Kidney epithelial cell (primary cell): ENCODE measurements at places on chromosomes 5 and 9. TPM values are rescaled to one million over a fixed set of nuclear protein-coding genes. Genes with fewer than 3 reads are reported as not detected.

DNA sequence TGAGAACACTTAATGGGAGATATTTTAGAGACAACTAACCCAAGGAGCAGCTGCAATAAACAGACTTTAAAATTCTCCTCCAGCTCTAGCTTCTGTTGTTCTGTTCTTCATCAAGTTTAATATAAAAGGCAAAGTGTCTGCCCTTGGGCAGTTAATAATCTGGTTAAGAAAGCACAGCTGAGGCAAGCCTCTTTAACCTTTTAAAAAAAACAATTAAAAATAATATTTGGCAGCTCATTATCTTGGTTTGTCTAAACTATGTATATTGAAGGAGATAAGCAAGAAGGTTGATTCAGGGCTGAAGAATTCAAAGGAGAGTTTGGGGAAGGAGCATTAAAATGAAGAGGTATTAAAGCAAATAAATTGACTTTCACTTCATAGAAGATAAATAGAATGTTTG lies 75.4 kb downstream of the TSSK1B start:
- no peak for DNase-seq

Gene MYOZ3
- 1.5 and 4.6 TPM in 2 replicates for total RNA-seq

DNA sequence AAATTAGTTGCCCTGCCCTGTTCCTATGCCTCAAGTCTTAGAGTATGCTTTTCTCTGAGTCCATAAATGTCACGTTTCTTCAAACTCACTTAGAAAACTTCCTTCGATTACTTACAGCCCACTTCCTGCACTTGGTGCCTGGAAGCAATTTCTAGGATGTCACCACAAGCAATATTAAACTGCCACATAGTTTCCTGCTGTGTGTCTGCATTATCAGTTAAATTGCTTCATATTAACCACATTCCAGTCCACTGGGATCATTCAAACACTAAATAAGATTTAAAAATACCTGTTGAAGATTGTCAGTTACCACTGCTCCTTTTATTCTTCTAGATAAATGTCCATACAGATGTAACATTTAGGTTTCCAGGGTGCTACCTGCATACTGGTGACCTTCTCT lies 4.1 kb downstream of the DENND1A start:
- no peak for DNase-seq

Gene IFNE
- total RNA-seq, result 0.34 and 1.0 TPM in 2 replicates

Gene PCDHB10
- total RNA-seq, result 1.6 and 3.4 TPM in 2 replicates

- no peak for DNase-seq
Measured at GRCh38 chr5:78858364-78858763, 126.7 kb downstream of the ARSB start.

- no peak for DNase-seq
Measured at GRCh38 chr5:533243-533954, 9.2 kb upstream of the SLC9A3 start.

GRCh38 chr9:133387680-133388079 lies 11.5 kb downstream of the STKLD1 start:
- DNase-seq, result no peak

Gene GMCL2
- total RNA-seq, result not detected in 2 replicates

Gene BRINP1
- 0.29 and 0.82 TPM in 2 replicates for total RNA-seq

DNA sequence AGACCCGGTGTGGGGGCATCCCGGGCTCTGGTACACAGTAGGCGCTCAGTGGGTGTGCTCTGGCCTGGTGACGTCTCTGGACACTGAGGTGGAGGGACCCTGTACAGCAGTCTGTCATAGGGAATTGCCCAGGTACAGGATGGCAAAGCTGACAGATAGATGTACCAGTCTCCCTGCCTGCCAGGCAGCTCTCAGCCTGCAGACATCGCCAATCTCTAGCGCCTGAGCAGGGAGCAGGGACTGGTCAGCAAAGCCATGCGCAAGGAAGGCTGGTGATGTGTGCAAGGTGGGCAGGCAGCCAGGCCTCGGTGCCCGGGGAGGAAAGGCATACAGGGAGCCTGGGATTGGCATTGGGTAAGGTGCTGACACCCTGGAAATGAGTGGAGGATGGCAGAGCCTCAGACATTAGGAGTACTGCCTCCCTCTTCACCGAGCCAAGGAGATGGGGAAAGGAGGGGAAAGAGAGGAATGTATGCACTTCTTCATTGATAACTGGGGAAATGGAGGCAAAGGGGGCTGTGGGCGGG lies 33.9 kb upstream of the BRD3 start:
- no peak for DNase-seq

- DNase-seq, result no peak
Measured at GRCh38 chr5:33180900-33181299, 259.9 kb upstream of the TARS1 start.

DNA sequence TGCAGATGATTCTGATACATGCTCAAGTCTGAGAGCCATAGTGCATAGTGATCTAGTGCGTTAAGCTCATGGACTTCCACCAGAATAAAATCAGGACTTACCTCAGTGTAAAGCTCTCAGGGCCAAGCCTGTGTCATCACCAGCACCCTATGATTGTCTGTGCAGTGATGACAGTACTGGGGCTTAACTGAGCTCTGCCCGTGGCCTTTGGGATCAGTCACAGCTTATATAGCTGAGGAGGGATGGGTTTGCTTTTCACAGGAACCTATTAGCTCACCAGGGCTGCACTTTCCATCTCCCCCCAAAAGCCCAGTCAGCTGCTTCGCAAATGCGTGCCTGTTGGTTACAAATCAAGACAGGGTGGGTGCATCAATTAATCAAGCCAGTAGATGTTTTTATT lies 246.9 kb downstream of the NR3C1 start:
- DNase-seq, result no peak

Gene ELP1
- total RNA-seq, result 24.7 and 28.1 TPM in 2 replicates

- peak; percentile 84 for DNase-seq
Measured at GRCh38 chr9:85743275-85744128, 1.7 kb upstream of the AGTPBP1 start.

Gene LVRN
- under 0.01 TPM in 1 of 2 replicates, not detected in the other for total RNA-seq

- no peak for DNase-seq
Measured at GRCh38 chr5:176654856-176655255, 7.6 kb downstream of the TSPAN17 start.

DNA sequence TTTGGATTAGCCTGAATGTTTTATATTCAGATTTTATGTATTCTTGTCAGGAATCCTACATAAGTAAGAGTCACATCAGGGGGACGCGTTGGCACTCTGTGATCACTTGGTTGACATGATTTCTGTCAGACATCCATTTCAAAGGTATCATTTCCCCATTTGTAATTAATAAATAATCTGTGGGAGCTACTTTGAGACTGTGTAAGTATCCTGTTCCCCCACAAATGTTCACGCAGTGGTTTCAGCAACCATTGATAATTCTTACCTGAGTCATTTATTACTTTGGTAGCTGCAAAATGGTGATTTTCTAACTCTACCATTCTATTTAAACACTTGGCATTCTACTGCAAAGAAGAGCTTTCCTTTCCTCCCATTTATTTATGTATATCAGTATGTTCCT lies 56.9 kb upstream of the TBC1D2 start:
- no peak for DNase-seq

- DNase-seq, result no peak
Measured at GRCh38 chr5:171702135-171702770, 83.4 kb upstream of the SMIM23 start.

GRCh38 chr9:113650207-113651131 lies 186.9 kb downstream of the RGS3 start:
- DNase-seq, result no peak

DNA sequence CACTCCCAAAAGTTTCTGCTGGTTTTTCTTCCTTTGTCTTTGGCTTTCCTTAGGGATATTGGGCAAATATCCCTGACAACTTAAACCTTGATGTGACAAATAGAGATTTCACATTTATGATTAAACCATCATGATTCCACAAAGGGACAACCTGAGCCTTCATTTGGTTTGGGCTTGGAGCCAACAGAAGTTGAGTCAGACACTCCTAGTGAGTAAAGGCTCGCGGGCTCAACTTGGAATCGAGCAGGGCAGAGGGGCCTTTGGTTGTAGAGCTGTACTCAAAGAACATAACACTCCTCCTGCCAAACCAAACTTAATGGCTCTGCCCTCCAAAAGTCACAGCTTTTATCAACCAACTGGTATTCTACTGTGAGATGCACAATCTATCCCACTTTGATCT lies 290.2 kb upstream of the MAP3K1 start:
- DNase-seq, result no peak

Gene ZBED3
- 6.0 and 9.8 TPM in 2 replicates for total RNA-seq

GRCh38 chr9:37029776-37030610 lies 4.1 kb downstream of the PAX5 start:
- DNase-seq, result no peak

Gene ADAMTSL1
- total RNA-seq, result 0.08 and 0.62 TPM in 2 replicates

- DNase-seq, result no peak
Measured at GRCh38 chr5:134086225-134086942, 28.1 kb upstream of the TCF7 start.

Gene UGT3A1
- total RNA-seq, result 0.21 and 0.38 TPM in 2 replicates

DNA sequence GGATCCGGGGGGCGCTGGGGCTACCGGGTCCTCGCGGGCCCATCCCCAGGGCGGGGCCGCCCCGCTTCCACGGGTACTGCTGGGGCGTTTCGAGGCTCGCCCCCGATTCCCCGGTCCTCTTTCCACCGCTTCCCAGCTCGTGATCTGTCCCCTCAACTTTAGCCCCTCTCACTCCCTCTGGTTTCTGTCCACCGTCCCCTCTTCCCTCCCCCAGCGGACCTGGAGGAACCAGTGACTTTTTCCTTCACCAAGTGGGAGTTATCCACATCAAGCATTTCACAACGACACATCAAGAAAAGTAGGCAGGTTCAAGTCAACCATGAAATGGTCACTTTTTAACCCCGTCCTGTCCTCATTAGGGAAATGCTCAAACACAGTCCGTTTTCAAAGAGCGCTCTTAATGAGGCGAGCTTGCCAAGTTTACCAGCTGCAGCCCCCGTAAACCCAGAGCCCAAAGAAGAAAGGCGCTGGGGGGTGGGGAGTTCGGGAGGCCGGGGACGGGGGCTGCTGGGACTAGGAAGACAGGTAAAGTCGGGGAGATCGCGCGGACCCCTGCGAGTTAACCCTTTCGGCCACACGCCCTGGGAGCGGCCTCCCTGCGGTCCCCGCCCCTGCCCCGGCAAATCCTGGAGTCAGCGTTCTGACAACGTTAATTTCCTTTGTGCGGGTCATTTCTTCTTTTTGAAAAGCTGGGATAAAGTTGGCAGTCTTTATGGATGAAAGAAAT lies 2.1 kb upstream of the NFIB start:
- DNase-seq, result no peak

Gene ZNF608
- 50.2 and 67.7 TPM in 2 replicates for total RNA-seq

DNA sequence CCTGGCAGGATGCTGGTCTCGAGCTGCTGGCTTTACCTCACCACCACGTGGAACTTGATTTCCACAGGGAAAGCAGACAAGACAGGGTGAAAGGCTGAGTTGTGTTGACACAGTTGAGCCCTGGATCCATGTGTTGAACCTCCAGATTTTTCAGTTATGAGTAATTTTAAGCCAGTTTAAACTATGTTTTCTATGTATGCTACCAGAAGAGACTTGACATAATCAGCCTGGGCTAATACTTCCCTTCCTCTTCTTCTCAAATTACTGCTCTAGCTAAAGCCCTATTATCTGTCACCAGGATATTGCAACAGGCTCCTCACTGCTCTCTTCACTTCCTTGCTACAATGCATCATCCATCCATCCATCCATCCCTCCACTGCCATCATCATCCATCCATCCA lies 12.0 kb upstream of the PHYKPL start:
- no peak for DNase-seq

DNA sequence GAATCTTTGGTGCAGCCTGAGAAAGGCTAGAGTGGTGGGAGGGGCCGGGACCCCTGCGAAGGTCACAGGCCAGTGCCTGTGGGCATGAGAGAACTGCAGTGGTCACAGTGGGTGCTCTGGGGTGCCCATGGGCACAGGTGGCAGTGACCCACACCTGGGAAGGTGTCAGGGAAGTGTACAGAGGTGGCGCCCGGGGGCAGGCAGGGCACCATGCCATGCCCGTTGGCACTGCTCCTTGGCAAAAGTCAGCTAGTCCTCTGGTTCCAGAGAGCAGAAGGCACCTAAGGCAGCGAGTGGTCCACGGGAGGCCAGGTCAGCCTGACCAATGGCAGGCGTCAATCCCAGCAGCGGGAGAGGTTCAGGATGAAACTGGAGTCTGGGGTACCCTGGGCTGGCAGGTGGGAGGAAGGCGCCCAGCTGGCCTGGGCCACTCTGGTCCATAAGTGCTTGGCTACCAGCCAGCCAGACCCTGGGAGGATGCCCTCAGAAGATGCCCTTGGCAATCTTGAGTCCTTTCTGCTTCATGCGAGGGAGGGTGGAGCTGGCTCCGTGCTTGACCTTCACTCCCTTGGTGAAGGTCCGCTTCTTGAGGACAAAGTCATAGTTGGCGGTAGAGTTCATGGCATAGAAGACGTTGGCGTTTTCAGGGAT lies 22.8 kb downstream of the RALGDS start:
- no peak for DNase-seq

Gene OTULINL
- total RNA-seq, result 1.0 and 1.8 TPM in 2 replicates

- DNase-seq, result no peak
Measured at GRCh38 chr9:18826248-18826647, 206.8 kb downstream of the SAXO1 start.

GRCh38 chr5:177330991-177331842 lies 19.5 kb upstream of the MXD3 start:
- DNase-seq, result no peak

GRCh38 chr5:41127967-41128690 lies 57.0 kb upstream of the MROH2B start:
- no peak for DNase-seq

Gene FAM219A
- total RNA-seq, result 14.7 and 16.8 TPM in 2 replicates

Gene PAEP
- 0.21 TPM in 1 of 2 replicates, not detected in the other for total RNA-seq

DNA sequence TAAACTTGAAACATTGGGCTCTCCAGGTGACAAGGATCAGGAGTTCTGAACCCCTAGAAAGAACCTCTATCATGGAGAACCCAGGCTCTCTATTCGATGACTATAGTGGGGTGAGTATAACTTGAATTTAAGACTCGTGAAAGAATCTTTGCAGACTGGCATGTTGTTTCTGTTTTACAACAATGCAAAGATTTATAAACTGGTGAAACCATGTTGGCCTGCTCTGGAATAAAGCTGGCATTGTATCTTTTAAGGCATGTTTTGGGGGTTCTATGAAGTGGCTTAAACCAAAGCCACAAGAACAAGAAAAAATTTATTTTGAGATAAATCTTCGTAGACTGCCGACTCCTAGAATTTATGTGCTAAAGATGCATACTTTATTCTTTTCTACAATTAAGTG lies 9.8 kb upstream of the GDNF start:
- no peak for DNase-seq

DNA sequence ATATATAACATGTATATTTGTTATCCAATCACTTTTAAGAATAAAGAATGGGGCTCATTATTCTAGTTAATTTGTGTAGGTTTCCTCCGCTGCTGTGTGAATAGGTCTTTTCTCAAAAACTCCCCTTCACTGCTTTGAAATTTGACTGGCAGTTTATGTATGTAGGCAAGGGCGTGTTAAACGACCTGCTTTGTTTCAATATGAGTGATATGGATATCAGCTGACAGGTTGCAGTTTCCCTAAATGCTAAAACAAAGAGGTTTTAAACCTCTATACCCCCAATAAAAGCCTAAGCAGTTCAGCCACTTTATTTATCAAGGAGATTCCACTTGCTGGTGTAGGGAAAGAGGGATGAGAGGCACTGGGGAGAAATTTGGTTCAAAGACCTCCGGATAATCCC lies 159.6 kb downstream of the TMEM167A start:
- no peak for DNase-seq
